ENCODE measurements at places on chromosomes 11 and 22.

DNA sequence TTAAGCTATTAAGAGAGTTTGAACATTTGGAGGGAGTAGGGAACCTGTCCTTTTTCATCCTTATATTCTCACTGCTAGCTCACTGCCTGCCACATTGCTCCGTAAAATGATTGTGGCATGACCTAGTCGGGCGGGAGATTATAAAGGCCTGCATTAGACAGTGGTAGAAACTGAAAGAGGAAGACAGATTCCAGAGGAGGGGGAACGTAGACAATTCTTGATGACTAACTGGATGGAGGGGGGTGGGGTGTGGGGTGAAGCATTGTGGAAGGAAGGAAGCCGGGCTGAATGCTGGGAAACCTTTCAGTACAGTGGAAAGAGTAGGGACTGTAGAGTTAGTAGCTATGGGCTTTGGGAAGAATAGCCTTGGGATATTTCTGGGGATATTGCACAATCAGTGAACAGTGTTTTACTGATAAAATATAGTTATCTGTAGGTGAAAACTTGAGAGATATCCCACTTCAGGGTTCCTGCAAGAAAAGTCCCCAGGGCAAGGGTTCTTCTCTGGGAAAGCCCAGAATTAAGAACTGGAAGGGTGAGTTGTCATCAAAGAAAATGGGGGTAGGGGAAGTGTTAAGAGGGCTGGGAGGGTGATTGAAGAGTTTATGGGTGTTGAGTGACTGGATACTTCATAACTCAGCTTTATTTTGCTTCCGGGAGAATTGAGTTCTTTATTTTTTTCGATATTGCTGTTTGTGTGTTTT is 2.1 kb downstream of the MED15 start:
- DNase-seq: peak; percentile 98

- DNase-seq: peak; percentile 93
These were observed 144.6 kb upstream of the RASSF10 start for GRCh38 chr11:12864316-12865156.

DNA sequence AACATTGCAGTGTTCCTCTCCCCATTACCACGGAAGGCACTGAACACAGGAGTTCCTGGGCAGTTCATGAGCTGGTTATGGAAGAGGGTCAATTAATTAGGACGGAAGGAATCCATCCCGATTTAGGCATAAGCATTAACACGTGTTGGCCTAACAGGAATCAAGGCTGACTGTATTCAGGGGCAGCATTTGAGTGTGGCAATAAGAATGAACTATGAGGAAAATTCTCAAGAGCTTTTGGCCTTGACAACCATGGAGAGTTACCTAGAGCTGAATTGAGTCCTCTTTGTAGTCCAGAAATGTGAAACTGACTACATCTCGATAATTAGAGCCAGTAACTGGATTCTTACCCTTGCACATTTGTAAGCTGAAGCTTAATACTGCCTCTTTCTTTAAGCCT is 82.4 kb upstream of the CRTAM start:
- peak; percentile 52 for DNase-seq

DNA sequence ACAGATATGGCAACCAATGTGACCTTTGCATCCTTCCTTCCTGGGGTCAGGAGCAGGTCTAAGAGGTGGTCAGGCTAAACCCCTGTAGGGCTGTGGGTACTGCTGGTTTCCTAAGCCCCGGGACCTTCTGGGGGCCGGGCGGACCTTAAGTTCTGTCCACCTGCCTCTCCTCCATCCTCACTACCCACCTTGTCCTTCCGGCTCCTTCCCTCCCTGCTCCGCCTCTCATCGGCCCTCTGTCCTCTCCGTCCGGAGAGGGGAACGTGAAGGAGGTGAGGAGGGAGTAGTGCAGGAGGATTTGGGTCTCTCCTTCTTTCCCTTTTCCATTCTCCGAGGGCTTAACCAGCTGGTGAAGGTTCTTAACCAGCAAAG is 28.3 kb upstream of the PARVB start:
- no peak for DNase-seq

DNA sequence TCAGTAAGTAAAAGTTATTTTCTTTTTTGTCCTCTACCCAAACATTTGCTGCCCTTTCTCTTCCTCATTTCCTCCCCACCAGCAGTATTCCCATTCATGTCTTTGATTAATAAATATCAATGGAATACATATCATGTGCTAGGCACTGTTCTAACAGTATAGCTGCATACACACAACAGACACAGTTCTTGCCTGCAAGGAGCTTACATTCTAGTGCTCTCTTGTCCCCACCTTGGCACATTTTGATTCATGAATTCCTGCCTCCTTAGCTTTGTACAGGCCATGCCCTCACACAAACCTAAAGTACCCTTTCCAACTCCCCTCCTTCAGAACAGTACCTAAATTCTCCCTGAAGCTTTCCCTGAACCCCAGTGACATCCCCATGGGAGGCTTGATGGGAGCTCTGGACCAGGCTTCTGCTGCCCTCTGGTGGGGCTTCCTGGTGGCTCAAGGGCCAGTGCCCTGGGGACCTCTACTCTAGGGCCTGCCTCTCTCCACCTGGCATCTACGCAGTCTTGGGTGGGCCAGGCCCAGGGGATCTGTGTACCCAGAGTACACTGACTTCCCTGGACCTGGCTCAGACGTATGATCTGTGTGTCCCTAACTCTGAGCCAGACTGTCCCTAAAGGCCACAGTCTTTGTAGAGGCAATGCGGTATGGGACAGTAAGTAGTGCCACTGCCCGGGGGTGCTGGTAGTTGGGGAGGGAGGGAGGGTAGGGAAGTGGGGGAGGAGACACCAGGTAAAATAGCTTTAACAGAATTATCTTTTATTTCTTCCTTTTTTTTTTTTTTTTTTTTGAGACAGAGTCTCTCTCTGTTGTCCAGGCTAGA is 14.1 kb downstream of the RPS13 start:
- DNase-seq: peak; percentile 43

DNA sequence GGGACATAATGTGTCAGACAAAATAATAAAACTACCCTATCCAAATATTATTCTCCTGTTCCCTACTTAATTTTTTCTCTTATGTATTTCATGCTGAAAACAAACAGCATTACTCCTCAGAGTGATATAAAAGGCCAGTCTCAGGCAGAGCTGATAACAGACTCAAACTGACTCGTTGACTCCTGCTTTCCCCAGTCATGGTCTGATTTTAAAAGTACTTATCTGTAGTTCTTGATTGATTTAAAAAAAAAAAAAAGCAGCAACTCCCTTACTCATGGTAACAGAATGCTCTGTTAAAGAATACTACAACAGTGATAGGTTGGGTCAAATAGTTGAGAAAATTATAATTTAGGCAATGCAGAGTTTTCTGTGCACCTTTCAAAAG is 90.3 kb upstream of the BARX2 start:
- DNase-seq: peak; percentile 65

GRCh38 chr11:132631989-132632388 is 900.3 kb downstream of the OPCML start:
- DNase-seq: no peak

GRCh38 chr22:48574776-48575617 is 1252.7 kb downstream of the BRD1 start:
- DNase-seq: no peak

DNA sequence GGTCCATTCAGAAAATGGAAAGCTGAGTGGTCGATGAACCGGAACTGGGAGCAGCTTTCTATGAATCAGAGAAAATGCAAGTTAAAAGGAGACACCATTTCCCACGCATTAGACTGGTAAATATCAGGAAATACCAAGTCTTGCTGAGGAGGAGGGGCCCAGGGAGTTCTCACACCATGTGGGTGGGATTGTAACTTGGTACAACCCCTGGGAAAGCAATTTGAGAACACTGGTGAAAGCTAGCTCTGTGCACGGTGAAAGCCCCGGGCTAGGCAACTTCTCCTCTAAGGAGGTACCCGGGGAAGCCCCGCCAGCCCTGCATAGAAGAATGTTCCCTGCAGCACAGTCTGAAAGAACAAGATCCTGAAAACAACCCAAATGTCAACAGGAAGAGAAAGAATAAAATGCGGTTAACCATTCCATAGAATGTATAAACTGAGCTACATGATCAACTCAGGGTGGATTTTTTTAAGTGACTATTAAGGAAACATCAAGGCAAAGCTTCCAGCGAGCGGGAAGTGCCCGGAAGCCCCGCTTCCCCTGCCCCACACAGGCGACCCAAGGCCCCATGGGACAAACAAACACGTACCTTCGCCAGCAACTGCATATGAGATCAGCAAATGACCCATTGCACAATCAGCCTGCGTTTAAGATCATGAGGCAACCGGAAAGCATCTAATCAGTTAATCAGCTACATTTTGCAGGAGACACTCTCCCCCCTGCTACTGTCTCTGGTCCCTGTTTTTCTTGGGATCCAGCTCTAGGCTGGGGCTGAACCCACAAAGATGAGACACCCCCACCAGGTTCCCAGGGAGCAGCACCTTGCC is 11.3 kb downstream of the SHANK2 start:
- DNase-seq: peak; percentile 97

DNA sequence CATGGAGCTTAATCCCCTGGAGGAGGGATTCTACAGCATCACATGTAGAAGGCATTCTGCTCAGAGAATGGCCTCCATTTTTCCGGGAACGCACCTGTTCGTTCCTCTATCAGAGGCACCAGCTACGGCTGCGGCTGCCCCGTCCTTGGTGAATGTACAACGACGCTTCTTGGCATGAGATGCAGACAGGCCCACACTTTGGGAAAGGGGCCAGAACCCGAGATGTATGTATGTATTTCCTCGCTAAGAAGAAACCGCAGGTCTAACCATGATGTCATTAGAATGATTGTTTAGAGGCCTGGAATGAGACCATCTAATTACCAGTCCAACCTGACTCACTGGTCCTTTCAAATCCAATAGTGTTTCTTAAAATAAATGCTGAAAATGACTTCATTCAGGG is 1293.4 kb downstream of the TBC1D22A start:
- DNase-seq: no peak

All from amniotic epithelial cell (primary cell).